ENCODE measurements at places on chromosomes 2 and 18.
A peak's percentile ranks its signal among the peaks of the same experiment; 100 is the strongest.

DNA sequence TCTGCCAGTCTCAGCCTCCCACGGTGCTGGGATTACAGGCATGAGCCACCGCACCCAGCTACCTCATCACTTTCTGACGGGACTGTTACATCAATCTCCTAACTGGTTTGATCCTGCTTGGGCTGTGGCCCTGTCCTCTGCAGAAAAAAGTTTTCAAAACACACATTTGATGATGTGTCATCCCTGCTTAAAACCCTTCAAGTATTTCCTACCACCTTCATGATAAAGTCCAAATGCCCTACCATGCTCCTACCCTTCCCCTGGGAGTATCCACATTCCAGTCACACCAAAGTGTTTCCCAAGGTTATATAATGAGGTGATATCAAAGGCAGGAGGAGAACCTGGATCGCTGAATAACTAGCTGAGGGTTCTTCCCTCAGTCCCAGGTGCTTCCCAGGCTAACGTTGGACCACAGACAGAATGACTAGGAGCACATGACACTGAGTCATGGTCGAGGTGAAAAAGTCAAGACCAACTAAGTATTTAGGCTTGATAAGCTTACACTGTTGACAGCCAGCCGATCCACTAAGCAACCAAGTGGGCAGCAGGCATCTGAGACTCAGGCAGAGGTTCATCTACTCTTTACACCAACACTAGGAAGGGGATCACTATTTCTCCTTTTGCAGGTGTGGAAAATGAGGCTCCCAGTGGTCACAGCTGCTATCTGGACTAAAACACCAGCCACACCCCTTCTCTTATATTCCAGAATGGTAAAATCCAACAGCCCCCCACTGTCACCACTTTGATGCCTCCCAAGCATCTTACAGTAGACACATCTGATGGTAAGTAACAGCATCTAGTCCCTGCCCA is 31.8 kb downstream of the CYRIA start:
- DNase-seq = no peak

DNA sequence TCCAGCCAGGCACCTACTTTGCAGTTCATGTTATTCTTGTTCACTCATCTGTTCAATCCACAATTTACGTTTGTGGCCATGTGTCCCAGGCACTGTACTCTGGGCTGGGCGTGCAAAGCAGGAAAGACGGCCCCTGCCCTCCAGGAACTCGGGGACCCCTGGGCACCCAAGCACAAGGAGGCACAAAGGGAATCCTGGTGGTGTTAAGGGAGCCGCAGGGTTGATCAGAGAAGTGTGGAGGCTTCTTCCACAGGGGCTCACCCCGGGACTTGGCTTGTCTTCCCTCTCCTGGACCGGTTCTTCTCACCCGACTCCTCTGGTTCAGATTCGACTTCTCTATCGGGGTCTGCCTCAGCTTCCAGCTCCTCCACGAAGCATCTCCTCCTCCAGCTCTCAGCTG is 230.5 kb downstream of the BCL2 start:
- DNase-seq = no peak

DNA sequence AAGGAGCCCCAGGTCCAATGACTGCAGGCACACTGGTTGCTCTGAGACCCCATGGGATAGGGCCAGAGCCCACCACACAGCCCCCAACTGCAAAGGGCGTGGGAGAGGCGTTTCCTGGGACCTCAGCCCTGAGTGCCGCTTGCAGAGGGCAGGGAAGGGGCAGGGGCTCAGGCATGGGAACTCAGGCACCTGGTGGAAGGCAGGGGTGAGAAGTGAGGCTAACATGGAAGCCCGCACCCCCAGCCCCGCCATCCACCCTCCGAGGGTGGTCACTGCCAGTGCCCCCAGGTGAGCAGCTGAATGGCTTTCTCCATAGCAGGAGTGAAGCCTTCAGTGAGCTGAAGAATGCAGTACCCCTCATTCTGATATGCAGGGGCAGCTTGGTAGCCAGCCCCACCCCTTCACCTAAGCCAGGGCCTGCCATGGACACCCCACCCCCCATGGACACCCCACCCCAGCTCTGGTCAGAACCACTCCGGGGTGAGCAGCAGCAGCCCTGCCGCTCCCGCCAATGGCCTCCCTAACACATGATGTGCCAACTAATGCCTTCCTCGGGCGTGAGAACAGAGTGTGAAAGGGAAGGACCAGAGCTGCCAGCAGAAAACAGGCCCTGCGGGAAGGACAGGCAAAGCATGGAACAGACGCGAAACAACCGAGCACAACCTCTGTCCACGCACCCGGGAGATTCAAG is 6.6 kb downstream of the KIF1A start:
- no peak for DNase-seq

- no peak for DNase-seq
Observed at GRCh38 chr2:139000131-139000785, 220.1 kb upstream of the NXPH2 start.

GRCh38 chr2:11582862-11583752 is 49.3 kb downstream of the GREB1 start:
- DNase-seq = peak; percentile 67

DNA sequence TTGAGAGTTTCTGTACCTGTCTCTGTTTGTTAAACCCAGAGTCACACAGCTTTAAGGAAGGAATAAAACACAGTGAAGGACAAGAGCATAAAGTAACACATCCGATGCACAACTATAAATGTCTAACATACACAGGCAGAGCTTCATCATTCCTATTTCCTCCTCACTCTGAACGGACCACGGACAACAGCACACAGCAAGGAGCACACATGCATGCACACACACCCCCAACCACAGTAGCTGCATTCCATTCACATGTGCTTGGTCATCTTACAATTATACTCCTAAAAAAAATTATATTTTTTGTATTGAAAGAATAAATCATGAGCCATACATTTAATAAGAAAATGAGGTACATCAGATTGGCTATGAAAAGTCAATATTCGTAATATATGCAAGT is 58.3 kb downstream of the ID2 start:
- DNase-seq = no peak

DNA sequence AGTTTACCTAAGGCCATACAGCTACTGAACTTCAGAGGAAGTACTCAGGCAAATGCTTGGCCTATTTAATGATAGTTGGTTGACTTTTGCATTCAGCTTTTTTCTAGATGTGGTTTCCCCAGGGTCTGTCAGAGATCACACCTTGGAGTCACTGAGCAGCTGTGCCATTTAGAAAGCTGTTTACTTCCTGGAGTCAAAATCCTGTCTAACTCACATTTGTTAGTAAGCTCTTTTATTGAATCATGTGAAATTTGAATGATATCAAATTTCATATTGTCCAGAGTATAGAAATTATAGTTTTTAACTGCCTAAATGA is 7.6 kb upstream of the TRIB2 start:
- no peak for DNase-seq

- no peak for DNase-seq
Observed at GRCh38 chr2:147663962-147664361, 180.9 kb upstream of the ACVR2A start.

GRCh38 chr18:59035591-59035990 is 104.1 kb upstream of the SEC11C start:
- no peak for DNase-seq

GRCh38 chr2:213279971-213280370 is 4.3 kb upstream of the SPAG16 start:
- DNase-seq = no peak

GRCh38 chr2:17319090-17319489 is 199.2 kb downstream of the RAD51AP2 start:
- DNase-seq = no peak

DNA sequence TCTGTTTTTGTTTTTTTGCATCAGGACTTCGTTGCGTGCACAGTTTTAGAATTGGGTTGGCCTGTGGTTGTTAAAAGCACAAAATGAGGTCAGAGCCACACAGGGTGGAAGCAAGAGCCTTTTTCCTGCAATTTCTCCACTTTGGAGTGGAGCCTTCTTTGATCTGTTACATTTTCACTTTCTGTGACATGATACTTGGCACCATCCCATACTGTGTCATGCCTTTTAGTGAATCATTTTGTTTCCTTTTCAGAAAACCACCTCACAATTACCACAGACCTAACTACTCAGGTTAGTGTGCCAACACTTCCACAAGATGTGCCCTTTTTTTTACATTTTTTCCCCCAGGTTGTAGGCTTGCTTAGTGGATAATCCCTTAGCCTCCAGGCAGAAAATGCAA is 32.5 kb downstream of the MERTK start:
- DNase-seq = no peak

- no peak for DNase-seq
Observed at GRCh38 chr2:218285604-218286003, 6.7 kb downstream of the TMBIM1 start.

DNA sequence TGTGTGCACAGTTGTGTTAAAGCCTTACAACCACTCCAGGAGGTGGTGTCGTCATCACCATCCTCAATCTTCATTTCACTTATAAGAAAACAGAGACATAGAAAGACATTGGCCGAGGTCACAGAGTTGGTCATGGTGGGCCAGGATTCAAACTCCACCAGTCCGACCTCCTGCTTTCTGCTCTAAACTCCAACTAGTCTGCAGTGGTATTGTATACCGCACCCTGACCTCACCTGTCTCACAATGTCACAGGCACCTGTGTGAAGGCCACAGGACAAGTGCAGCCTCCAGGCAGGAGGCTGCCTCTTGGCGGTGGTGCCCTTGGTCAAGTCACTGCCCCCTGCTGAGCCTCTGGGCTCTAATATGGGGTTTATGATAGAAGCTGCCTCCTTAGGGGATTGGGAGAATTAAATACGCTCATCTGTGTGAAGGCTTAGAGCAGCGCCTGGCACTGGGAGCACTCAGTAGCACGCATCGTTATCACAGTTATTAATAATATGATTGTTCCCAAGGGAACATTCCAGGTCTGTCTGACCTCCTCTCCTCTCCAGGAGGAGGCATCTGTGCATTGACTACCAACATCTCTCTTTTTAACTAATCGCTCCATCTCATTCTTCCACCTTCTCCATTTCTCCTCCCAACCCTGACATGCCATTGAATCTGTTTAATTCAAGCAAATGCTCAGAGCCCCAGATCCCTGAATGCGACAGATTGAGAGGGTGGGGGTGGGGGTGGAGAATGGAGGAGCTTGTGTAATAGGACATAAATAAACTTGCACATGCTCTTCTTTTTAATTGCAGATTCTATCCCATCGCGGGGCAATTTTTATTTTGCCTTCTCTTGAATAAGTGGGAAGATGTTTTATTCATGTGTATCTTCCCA is 112.7 kb downstream of the MCFD2 start:
- no peak for DNase-seq

DNA sequence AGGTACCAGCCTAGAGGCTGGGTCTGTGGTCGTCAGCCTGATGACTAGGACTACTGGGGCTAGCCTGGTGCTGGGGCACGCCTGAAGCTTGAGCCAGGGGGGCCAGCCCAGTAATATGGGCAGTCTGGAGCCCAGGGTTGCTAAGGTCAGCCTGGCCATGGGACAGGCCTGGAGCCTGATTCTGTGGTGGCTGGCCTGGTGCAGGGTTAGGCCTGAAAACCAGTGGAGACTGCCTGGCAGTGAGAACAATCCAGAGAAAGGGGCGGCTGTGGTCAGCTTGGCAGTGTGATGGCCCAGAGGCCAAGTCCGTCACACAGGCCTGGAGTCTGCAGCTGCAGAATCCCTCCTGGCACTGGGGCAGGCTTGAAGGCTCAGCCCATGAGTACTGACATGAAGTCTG is 445.8 kb downstream of the SATB2 start:
- no peak for DNase-seq

- DNase-seq = no peak
Observed at GRCh38 chr2:106849253-106849652, 36.7 kb downstream of the ST6GAL2 start.

- no peak for DNase-seq
Observed at GRCh38 chr2:47264686-47265085, 109.6 kb upstream of the STPG4 start.

GRCh38 chr2:143258126-143258892 is 129.1 kb downstream of the ARHGAP15 start:
- DNase-seq = no peak

DNA sequence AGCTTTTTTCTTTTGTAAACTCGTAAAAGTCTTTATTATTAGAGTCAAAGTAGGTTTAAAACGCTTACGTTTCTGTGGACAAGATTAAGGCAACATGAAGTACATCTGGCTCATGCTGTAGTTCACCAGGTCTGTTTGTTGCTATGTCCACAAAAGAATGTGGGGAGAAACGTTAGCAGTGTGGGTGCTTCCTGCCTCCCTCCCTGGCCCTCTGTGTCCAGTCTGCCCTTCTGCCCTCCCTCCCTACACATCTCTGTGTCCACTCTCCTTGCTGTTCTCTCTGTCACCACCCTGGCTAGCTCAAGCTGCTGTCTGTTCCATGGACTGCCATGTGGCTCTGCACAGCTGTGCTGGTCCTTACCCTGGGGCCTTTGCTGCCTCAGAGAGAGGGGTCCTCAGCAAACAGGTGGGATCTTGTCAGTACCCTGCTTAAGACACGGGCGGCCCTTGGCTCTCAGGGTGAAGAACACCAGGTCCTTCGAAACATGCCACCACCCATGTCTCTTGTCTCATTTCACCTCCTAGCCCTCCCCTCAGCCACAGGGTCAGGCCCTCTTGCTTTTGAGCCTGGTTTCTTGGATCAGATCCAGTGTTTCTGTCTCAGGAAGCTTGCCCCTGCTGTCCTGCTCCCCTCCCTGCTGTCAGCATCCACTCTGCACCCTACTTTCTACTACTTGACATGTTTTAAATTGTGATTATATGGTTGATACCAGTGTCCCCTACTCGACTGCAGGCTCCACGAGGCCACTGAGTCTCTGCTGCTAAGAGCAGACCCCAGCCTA is 79.2 kb downstream of the LIMS1 start:
- no peak for DNase-seq

DNA sequence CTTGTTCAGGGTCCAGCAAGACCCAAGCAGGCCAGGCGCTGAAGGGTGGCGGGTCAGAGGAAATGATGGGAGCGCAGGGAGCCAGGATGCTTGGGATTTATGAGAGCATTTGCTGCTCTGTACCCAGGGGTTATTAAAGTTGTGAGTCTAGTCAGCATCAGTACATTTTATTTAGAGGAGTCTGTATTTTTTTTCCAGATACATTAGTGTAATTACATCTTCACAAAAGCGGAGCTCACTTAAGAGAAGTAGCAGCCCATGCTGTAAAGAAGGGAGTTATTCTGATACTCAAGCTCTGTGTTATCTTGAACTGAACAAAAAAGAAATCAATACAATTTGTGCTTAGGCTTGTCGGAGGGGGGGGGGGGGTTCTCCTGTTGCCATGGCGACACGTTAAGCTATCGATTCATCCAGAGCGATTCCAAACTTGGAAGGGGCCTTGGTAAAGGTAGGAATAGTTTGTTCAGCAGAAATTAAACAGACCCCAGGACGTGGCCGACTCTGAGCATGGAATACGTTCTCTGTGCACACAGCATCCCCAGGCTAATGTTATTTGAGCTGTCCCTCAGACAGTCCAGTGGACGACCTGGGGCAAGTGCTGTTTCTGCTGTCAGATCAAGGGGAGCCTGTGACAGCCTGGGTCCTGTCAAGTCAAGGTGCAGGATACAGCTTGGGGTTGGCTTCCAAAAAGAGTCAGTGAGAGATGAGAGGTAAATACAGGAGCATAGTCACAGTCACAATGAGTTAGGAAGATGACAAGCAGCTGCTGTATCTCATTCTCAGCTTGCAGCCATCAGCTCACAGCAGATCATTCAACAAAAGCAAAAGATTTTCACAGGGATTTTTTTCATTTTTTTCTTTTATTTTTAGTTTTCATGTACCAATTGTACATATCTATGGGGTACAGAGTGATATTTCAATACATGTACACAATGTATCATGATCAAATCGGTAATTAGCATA is 387.6 kb downstream of the DCDC2C start:
- DNase-seq = no peak

- DNase-seq = no peak
Observed at GRCh38 chr18:74540652-74541421, 6.5 kb downstream of the CNDP1 start.

Measured in stimulated activated effector memory CD8-positive, alpha-beta T cell treated with anti-CD3 and anti-CD28 coated beads, Interleukin-12 subunit alpha, Interleukin-12 subunit beta, amount 100 ng/mL, for 72 hours (primary cell).